ENCODE measurements at places on chromosomes 1 and 21.
A peak's percentile ranks its signal among the peaks of the same experiment; 100 is the strongest.

GRCh38 chr1:3245344-3245743 is 176.3 kb downstream of the PRDM16 start:
- DNase-seq, result no peak

GRCh38 chr1:17789926-17790325 is 34.8 kb downstream of the ACTL8 start:
- DNase-seq, result no peak

DNA sequence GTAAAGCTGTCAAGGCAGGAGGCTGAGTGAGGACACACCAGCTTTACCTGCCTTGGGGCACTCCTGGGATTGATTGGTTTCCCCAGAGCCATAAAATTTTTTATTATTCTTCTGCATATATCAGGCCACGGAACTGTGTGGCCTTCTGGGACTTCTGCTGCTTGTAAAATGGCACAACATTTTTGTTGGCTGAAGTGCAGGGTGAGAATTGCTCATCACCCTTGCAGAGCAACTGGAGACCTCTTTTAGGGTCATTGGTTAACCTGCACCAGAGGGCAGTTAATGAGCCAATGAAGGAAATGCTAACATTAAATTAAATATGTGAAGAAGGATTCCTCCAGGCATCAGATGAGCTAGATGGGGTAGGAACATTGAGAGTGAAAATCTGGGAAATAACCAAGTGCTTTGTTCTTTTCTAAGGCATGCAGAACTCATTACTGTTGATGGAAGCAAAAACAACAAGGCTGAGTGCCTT is 87.7 kb downstream of the LTN1 start:
- no peak for DNase-seq

GRCh38 chr1:59043796-59044195 is 253.1 kb upstream of the FGGY start:
- DNase-seq, result no peak

GRCh38 chr1:64923294-64923718 is 43.0 kb downstream of the JAK1 start:
- DNase-seq, result no peak

- DNase-seq, result no peak
These were observed 365.7 kb upstream of the USP24 start for GRCh38 chr1:55580845-55581332.

- no peak for DNase-seq
These were observed 2.6 kb downstream of the INAVA start for GRCh38 chr1:200897259-200897658.

DNA sequence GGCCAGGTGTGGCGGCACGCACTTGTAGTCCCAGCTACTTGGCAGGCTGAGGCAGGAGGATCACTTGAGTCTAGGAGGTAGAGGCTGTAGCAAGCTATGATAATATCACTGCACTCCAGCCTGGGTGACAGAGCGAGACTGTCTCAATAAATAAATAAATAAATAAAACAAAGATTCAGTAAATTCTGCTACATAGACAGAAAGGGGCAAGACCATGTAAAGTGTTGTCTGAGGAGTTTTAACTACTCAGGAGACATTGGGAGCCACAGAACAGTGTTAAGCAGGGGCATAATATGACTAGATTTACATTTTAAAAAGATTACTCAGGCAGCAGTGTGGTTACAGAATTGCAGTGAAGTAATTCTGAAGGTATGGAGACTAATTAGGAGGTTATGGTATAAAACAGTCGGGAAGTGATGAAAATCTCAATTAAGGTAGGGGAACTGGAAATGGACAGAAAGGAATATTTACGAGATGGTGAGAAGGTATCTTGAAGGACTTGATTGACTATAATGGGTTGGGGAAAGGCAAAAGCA is 94.7 kb downstream of the ATP1B1 start:
- no peak for DNase-seq

DNA sequence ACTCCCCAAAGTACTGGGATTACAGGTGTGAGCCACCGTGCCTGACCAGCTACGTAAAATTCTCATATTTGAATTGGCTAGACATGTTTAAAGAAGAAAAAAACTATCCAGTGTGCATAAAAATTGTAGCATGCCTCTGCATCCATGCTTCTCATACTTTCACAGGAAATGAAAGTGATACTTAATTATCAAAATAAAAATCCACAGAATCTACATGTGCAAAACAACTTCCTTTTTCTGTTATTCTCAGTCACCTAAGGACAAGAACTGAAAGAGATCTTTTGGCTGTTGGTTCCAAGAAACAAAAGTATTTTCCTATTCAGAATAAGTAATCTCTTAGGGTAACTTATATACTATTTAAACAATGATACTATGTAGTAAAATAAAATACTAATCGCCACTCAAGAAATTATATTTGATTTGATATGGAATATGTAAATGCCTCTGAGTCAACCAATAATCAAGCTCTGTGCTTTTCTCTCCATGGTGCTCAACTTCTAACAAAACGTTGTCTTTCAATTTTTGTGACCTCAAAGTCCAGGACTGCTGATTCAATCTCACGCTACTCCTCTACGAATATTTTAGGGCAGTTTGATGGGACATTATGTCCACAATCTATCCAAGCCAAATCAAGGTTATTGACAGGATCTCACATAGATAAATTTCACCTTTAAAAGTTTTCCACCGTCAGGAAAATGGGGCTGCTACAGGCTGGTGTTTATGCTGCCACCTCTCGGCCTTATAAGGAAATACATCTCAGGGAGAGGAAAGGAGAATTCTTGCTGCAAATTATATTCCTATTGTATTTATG is 102.7 kb downstream of the ZNF281 start:
- DNase-seq, result peak; percentile 3

- DNase-seq, result no peak
These were observed 9.9 kb downstream of the TNN start for GRCh38 chr1:175077356-175078030.

DNA sequence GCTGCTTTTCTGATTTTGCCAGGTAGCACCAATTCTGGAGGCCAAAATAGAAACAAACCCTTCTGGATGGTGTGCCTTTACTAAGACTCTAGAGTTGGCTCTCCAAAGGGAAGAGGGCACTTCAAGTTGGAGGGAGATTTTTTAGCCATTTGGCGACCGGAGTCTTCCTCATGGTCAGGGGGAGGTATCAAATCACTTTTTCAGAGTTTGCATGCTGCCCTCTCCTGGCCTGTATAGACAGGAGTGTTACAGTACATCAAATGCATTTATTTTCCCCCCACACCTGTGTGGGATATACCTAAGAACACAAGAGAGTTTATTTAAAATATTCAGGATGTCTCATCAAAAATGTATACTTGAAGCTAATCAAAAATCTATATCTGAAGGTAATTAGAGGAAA is 3.2 kb downstream of the GREM2 start:
- no peak for DNase-seq

DNA sequence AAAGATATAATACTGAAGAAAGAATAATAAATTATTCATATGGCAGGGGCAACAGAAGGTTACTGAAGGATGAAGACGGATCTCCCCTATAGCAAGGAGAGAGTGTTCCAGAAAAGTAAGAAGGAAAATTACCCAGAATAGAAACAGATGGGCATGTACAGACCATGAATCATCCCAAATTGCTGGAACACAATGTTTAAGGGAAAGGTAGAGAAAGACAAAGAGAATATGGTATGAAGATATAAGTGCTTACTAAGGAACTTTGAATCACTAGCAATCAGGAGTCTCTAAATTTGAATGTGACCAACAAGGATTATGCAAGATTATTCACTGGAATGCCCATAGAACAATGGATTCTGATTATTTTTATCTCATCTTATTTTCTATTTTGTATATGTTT is 375.4 kb downstream of the COL11A1 start:
- DNase-seq, result no peak

GRCh38 chr1:8598060-8598724 is 219.2 kb downstream of the RERE start:
- DNase-seq, result no peak

- DNase-seq, result no peak
These were observed 31.4 kb downstream of the LACTBL1 start for GRCh38 chr1:22941257-22941656.

DNA sequence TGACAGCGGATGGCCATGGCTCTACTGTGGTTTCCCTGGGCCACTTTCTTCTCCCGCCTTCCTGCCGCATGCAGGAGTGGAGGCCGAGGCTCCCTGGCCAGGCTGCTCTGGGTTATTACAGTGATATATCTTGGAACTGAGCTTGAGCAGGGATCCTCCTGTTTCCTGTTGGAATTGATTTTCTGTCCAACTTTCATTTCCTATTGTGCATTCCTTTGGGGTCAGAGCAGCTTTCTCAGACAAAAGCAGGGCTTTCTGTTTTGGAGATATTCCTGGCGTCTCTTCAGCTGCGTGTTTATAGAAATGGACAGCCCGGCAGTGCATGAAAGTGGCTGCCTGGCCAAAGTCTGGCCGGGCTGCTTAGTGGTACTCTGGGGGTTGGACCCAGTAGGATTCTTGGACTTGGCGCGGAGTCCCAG is 146.4 kb downstream of the KIF26B start:
- no peak for DNase-seq

- DNase-seq, result no peak
These were observed 19.4 kb downstream of the PTPRF start for GRCh38 chr1:43549921-43550597.

- DNase-seq, result no peak
These were observed 551.3 kb downstream of the KCNT2 start for GRCh38 chr1:196056966-196057365.

- no peak for DNase-seq
These were observed 134.8 kb downstream of the PIGK start for GRCh38 chr1:77084457-77084856.

Data from activated T-cell treated with anti-CD3 and anti-CD28 coated beads for 4 hours (primary cell).